SJCRH30 (cell line): ENCODE measurements at places on chromosomes 12 and 14.

DNA sequence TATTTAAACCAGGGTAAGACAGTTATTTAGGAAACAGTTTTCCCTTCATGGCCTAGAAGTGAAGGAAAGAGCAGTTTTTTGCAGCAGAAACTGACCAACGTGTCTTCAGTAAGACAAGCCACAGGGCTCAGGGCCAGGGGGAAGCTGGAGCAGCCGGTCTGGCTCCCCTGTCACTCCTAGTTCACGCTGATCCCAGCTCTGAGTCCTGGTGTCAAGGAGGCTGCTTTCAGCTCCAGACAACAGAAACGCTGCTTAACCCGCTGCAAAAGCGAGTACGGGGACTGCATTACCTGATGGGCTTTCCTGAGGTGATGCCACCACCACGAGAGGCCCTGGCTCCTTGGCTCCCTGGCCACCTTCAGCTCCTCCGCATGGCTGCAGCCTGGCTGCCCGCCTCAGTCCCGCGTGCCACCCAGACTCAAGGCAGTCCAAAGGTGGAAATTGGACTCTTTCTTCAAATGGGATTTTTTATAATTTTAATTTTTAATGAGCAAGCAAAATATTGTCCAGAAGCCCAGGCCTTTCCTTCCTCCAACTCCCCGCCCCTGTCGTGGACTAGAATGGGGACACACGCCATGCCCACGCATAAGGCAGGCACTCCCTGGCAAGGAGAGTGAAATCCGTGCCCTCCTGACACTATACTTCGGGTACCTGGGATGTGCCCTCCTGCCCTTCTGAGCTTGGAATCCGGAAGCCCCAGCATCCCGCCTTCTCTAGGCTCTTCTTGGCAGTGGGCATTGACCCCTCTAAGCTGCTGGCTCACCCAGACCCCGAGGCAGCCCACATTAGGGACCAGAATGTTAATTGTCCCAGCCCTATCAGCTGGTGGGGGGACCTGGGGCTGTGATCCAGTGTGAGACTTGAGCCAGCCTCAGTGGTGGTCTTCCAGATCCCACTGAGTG is 85.0 kb downstream of the PAPOLA start:
- no peak for DNase-seq

DNA sequence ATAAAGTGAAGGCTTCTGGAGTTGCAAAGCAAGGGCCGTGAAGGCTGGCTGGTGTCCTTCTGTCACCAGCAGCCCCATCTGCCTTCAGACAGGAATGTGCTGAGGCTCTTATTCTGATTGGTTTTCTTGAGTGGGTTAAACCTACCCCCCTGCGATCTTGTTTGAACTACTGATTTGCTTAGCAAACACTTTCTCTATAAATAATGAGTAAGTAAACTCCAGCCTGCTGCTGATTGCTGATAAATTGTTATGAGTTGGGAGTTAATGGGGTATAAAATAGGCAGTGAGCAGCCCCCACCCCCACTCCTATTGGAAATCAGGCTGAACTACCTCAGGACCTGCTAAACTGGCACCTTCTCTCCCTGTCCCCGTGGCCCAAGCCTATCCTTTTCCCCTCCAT is 146.1 kb upstream of the NOS1 start:
- DNase-seq: no peak

GRCh38 chr12:21773806-21774205 is 700 bp downstream of the KCNJ8 start:
- no peak for DNase-seq

DNA sequence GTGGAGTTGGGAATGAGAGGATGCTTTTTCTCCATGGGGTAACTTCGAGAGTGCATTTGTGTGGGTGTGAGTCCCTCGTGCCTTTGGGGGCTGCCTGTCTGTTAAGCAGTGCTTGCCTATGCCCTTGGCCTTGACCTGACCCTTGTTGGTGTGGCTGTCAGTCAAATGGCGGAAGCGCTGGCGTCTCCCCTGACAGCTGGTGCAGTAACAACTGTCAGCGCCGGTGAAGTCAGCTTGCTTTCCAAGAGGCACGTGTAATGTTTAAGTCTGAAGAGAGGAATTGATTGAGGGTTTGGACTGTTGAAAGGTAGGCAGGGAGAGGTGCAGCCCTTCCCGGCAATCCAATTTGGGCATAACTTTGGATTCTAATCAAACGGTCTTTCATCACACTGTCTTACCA is 211.3 kb downstream of the AACS start:
- DNase-seq: peak; percentile 10

DNA sequence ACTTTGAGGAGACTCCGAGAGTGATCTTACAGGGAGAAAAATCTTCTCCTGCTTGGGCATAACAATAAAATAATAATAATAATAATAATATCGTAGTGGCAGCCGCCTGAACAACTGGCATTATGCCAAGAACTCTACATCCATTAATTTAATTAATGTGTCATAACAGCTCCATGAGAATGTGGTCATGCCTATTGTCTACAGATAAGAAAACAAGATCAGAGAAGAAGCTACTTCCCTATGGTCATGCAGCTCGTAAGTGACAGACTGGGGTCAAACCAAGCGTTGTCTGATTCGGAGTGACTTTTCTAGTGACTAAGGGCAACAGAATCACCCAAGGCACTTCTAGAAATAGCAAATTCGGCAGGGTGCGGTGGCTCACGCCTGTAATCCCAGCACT is 11.7 kb downstream of the PROX2 start:
- DNase-seq: no peak

- DNase-seq: no peak
Observed at GRCh38 chr12:32505067-32505945, 105.9 kb downstream of the FGD4 start.

DNA sequence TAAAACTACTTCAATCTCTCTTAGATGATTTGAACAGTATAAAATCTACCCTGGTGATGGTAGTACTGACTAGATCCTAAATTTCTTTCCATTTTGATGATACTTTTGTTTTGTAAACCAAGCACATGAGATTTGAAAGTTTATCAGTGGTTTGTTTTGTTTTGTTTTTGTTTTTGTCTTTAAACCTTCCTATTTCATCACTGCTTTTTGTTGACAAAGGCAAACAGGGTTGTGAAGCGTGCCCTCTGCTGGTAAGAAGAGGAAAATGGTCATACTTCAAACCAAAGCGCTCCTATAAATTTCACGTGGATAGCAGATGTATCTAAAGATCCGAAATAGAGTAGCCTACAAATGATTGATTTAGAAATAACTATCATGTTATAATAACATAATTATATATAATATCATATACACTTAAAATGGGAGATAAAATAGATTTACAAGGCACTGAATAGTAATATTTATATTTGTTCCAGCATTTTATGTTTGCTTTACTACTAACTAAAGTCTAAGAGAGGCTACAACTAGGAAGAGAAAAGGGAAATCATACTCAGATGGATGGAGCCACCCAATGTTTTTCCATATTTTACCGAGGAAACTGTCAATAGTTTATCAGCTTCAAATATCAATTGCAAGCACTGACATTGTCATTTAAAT is 254.0 kb upstream of the USP15 start:
- peak; percentile 7 for DNase-seq

GRCh38 chr12:20205854-20206253 is 162.5 kb upstream of the PDE3A start:
- DNase-seq: peak; percentile 45

DNA sequence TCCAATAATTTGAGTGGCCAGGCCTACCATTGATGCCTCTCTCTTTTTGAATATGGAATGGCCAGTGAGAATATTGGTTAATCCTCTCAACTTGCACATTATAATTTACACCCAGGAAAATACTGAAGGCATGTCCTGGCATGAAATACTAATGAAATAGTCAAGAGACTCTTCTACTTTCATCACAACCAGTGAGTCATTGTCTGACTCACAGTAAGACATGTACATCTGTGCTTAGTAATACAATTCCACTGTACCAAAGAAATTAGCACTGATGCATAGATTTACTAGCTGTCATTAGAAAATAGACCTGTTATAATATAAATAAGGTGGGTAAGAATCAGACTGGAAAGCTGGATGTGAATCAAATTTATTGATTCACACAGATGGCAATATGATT is 31.6 kb downstream of the KCNC2 start:
- DNase-seq: no peak

DNA sequence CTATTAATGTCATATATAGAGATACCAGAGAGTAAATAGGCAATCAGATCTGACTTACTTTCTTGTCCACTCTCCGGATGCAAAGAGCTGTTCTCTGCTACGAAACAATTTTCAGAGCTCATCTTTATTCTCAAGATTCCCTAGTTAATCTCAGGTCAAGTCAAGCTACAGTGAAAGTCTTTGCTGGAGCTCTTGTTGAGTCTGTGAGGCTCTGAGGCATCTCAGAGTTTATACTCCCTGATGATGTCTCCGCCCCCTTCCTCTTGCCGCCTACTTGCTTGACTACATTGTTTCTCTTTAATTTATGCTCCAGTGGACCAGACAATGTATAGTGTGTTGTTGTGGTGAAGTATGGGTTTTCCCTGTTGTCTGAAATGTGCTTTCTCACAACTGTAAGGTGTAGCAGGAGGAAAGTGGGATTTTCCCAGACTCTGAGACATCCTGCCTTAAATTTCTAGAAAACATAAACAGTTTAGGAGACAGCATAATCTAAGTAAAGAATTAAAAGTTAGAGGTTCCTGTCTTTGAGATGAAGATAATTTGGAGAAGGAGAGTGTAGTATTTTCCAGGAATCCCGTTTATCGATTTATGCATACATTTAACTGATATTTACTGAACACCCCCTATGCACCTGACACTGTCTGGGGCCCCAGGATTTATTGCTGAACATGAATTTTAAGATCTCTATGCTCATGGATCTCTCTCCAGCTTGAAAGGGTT is at the start of gene CD69:
Gene CD69 (minus strand): TSS at position 203 of the 720 bp plus-strand sequence. CDS start 81 bp downstream, at position 122.
- no peak for DNase-seq

- no peak for DNase-seq
Observed at GRCh38 chr14:28340816-28341215, 425.8 kb upstream of the FOXG1 start.

DNA sequence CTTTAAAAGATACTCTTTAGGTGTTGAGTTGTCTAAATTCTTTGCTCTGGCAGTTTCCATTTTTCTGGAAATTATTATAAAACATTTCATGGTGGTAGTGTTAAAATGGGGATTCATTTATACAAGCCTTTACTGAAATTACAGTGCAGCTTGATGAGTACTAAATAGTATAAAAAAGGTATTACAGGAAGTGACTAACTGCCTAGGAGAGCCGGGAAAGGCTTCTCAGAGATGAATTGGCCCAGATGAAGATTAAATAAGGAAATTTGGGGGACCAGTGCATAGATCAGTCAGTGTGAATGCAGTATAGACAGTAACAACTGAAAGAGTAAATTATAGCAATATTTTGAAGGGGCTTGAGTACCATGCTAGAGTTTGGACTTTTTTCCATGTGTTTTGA is 7.5 kb downstream of the PSMA6 start:
- DNase-seq: no peak

- peak; percentile 6 for DNase-seq
Observed at GRCh38 chr14:35121026-35121886, 534 bp downstream of the PPP2R3C start.

DNA sequence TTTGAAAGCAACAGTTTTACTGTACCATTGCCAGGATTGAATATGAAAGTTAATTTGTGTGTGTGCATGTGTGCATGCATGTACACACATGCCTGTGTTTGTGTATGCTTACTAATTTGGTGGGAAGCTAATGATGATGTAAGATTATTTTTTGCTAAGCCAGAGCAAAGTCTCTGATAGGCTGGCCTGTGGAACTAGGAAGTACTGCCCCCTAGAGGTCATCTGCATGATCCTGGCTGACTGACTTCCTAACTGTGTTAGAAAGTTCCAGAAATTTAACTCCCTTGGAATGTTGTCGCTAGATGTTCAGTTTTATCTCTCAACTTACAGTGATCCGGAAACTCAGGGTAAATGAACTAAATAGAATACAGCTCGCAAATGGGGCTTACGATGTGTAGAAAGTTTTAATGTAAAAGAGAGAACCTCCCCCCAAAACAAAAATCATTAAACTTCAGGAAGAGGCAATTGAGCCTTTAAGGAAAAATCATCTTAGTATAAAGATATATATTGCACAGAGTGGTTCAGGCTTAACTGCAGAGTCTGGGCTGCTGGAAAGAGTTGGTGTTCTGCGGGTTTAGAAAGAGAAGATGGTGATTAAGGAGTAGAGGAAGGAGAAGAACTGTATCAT is 34.3 kb upstream of the SLC38A1 start:
- peak; percentile 74 for DNase-seq

- no peak for DNase-seq
Observed at GRCh38 chr14:104307627-104308401, 169.4 kb downstream of the KIF26A start.
